HFFc6 (cell line): ENCODE measurements at places on chromosomes 6 and 20. TPM values are rescaled to one million over a fixed set of nuclear protein-coding genes. Genes with fewer than 3 reads are reported as not detected.

DNA sequence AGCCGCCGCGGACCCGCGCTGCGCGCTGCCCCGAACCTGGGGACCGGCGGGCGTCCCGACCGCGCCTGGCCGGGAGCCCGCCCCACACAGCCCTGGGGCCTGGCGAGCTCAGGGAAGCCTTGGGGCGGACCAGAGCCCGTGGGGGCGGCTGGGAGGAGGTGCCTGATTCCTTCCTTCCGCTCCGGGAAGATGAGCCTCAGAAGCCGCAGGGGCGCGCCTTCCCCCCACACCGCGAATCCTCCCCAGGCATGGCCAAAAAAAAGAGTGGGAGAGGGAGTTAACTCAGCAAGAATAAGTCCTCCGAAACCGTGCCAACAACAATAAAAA lies at the start of gene CBLN4:
CBLN4 (minus strand) TSS at position 131 of the 327 bp plus-strand sequence. CDS start 1,348 bp downstream, outside the sequence.
- H3K4me1 ChIP-seq = no peaks in the 10 kb centered on the region
- H3K27me3 ChIP-seq = no peaks in the 10 kb centered on the region; the same call in 1 of the 2 replicates
- DNase-seq = no peak
- no peak within 1 kb of the TSS for H3K27ac ChIP-seq

CST2 gene
- total RNA-seq = not detected in 3 replicates

DNA sequence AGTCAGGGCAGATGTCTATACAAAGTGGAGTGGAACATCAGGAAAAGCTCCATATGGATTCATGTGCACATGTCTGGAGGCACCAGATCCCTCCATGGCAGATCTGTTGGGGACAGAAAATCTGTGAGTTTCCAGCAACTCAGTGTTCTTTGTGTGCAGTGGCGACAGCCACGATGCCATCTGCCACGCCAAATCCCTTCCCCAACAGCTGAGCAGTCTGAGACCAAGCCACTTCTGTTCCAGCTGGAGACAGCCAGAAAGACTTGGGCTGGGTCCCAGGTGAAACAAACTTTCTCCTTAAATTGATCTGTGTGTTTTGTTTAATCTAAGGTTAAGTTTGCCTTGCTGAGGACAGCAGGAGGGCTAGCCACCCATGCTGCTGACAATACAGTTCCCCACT lies 22.9 kb downstream of the FKBP1A start:
- no peak for DNase-seq
- peaks cover 39% of the 10 kb centered on the region for H3K36me3 ChIP-seq
- H3K27me3 ChIP-seq = peaks cover 5% of the 10 kb centered on the region
- no peak overlapping the region for H3K4me3 ChIP-seq

DNA sequence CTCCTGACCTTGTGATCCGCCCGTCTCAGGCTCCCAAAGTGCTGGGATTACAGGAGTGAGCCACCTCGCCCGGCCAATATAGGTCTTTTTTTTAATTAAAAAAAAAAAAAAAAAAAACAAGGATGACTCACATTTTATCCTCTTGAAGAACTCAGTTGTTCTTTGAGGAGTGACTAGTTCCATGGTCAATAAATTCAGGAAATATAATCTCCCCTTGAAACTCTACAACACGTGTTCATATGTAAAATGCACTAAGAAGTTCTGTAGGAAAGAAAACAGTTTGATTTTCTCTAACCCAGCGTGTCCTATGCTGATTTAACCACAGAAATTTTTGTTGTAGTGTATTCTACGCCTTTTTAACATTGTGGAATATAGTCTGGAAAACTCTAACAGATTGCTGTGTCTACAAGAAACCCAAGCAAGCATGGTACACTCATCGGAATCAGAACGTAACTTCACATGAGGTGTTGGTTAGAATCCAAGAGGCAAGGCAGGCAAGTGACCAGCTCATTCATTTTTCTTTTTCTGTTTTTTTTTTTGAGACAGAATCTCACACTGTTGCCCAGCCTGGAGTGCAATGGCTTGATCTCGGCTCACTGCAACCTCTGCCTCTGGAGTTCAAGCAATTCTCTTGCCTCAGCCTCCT lies 79.0 kb upstream of the ZNF217 start:
- H3K36me3 ChIP-seq = no peaks in the 10 kb centered on the region
- no peaks in the 10 kb centered on the region for H3K27me3 ChIP-seq
- no peak for DNase-seq
- no peak overlapping the region for H3K27ac ChIP-seq

GRCh38 chr6:92708270-92708669 lies 711.1 kb downstream of the EPHA7 start:
- no peak for DNase-seq
- no peak overlapping the region for H3K4me3 ChIP-seq
- no peaks in the 10 kb centered on the region for H3K27me3 ChIP-seq
- H3K36me3 ChIP-seq = no peaks in the 10 kb centered on the region
- no peak overlapping the region for H3K27ac ChIP-seq

PRR18 gene
- total RNA-seq = not detected in 3 replicates
